ENCODE measurements at places on chromosomes 4 and X.

- DNase-seq, result no peak
Measured at GRCh38 chr4:169164669-169165415, 105.9 kb downstream of the SH3RF1 start.

DNA sequence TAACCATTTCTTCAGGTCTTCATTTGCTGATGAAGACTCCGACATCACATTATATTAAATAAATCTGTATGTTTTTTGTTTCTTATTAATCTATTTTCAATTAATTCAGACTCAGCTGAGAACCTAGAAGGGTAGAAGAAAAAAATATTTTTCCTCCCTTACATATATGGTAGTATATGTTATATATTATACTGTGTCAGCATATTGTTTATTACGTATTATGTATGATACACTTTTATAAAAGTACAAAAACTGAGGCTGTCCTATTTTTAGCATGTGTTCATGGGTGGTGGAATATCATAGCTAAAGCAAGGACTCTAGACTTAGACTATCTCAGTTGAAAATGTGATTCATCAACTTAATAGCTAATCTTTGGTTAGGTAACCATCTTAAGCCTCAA is 149.3 kb downstream of the CENPC start:
- DNase-seq, result no peak

GRCh38 chrX:11789809-11790208 is 31.8 kb downstream of the MSL3 start:
- DNase-seq, result no peak

DNA sequence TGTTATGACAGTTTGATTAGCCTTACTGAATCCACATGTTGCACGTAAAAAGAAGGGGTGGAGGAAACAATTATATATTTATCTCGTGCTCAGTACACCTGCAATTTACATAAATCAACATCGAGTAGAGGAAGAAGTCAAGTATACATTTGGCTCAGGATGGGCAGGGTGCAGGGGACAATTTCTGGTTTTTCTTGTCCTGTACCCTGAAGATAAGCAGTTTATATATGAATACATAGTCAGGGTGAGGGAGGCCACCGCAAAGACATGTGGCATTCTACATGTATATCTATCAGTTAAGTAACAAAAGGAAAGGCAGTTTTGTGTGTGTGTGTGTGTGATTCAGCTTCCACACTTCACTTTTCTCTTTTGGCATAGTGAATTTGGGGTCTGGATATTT is 11.1 kb upstream of the EREG start:
- DNase-seq, result no peak

- DNase-seq, result no peak
Measured at GRCh38 chr4:1574601-1575417, 109.3 kb downstream of the FAM53A start.

DNA sequence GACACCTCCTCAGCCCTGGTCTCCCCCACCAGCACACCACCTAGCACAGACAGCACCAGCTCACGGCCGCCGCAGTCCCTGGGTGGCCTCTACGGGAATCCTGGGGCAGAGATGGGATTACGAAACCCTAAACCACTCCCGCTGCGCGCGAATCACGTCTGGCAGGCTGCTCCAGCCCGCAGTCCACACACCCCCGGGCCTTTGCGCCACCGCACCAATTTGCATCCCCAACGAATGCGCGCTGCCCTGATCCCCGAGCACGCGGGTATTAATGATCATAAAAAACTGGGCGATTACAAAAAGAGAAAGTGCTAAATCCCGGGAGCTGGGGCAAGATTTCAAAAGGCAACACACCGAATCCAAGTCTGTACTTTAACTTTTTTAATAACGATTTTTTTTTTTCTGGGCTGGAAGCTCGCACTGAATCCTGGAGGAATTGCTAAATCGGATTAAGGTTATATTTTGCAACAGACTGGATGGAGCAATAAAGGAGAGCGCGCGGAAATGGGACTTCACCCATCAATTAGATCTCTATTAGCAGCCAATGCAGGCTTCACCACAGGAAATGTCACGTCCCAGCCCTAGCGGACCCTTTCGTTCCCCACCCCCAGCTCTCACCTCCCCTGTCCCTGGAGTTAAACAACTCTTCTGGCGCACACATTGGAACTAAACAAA is 69.8 kb upstream of the TMEM33 start:
- no peak for DNase-seq

DNA sequence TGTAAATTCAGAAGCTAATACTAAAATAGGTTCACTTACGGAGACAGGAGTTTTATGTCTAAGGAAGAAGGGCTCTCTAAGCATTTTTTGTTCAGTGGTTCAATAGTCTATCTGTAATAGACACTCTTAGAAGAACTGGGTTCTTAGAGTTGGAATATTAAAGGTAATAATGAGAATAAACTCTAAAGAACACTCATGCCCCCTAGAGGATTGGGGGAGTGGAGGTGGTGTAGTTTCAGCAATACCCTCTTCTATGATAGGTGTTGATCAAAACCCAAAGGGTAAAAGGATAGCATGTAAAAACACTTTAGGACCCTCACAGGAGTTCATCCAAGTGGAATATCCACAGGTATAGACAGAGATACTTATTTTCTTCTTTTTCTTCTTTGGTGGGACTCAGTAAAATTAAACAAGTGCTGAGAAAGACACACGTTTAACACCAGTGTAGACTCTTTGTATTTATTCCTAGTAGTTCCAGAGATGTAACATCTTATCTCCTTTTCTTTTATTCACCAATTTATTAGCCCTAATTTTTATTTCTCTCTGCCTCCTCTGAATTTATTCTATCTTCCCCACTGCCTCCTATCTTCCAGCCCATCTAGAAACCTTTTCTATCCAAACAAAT is 25.7 kb upstream of the MND1 start:
- no peak for DNase-seq

GRCh38 chrX:39816871-39817731 is 280.7 kb downstream of the BCOR start:
- DNase-seq, result no peak

GRCh38 chr4:69754926-69755580 is 5.4 kb downstream of the SULT1B1 start:
- no peak for DNase-seq

DNA sequence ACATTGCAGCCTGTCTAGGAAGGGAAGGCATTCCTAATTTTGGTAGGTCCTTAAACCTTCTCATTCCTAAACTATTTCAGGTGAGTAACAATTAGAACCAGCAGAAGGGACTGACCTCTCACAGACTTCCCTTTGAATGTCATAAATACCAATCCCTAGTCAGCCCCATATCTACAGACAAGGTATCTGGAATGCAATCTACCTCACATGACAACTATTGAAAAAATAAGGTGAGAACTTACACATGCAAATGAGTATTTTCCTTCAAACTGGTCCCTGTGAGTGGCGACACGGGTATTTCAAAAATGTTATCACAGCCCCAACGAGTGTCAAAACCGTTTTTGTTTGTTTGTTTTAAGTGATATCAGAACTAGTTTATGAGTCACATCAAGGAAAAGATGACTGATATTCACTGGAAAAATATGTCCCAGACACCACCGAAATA is 102.4 kb upstream of the VCX2 start:
- no peak for DNase-seq

- DNase-seq, result no peak
Measured at GRCh38 chr4:152926959-152927358, 9.2 kb upstream of the FHDC1 start.

DNA sequence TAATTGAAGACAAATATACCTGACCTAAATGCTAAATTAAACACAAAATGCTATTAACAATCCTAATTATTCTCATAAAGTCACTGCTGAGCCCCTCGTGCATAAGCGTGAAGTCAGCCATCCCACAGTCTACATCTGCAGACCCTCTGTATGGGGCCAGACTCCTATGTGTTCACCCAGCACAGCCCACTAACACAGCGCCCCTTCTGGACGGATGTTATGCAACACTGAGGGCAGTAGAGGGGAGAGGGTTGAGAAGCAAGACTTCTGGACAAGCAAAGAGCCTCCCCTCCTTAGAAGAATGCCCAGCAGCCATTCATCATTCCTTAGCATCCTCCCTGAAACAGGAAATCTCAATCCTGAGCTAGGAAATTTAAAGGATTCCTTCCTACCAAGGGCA is 7.9 kb downstream of the TRPC3 start:
- DNase-seq, result no peak

DNA sequence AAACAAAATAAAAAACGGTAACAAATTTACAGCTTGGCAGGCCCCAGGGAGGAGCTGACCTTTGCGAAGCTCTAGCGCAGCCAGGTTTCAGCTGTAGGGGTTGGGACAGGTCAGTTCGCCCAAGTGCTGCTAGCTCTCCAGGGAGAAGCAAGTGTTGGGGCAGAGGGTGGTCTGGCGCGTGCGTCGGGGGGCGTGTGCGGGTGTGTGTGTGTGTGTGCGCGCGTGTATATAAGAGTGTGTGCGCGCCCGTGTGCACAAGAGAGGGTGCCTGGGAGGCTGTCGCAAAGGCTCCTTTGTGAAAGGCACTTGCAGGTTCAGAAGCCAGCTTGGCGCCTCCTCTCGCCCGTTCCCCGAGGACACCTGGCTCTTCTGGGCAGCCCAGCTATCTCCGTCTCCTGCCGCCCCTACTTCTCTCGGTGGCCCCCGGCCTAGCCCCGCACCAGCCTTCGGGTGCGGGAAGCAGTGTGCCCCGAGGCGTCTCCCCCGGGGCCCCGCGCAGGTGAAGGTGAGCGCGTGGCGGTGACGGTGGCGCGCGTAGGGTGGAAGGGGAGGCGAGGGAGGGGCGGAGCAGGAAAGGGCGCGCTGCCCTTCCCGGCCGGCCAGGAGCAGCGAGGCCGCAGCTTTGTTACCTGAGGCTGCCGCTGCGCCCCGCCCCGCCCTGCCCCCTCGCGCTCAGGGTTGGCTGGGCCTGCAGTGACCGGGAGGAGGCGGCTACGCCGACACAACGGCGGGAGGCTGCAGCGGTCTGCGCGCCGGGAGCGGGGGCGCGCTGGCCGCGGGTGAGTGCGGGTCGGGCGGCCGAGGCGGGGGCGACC is at the start of gene FHDC1:
TSS of gene FHDC1 (plus strand) at position 693 of the 815 bp plus-strand sequence. CDS start 6,735 bp downstream, outside the sequence.
- no peak for DNase-seq

DNA sequence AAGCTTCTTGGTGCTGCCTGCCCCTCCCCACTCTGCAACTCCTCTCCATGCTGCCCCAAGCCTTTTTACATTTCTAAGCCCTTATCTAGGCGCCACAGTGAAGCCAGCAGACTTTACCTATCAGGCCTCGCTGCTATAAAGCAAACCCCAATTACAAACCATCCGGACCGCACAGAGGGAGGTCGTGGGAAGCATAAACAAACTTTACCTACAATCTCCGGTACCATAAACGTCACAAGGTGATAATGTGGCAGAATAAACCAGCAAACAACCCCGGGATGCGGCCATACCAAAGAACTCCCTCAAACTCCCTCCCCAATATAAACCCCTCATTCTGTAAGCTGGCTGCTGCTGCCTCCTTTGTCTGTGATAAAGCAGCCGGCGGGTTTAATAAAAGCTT is 54.0 kb upstream of the ZCCHC13 start:
- no peak for DNase-seq

GRCh38 chr4:26780539-26780938 is 80.1 kb upstream of the STIM2 start:
- no peak for DNase-seq

GRCh38 chrX:111349101-111349500 is 62.9 kb downstream of the DCX start:
- DNase-seq, result no peak

GRCh38 chr4:172750910-172751309 is 417.7 kb upstream of the GALNT7 start:
- DNase-seq, result no peak

DNA sequence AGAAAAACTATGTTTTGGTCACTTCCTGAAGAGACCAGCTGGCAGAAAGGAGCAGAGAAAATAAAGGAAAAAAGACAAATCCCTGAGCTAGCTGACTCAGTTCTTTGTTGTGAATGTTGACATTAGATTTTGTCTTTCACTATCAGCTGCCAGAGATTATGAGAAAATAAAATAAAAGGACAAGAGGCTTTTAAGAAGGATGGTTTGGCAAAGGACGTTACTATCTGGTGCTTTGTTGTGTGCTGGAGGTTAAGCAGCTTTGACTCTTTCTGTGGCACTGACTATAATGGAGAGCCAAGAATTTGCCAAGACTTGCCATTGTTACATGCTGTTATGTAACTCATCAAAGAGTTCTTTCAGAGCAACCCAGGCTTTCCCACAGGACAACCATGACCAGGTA is 12.1 kb downstream of the ASB5 start:
- DNase-seq, result no peak

GRCh38 chr4:122814426-122814825 is 12.2 kb upstream of the FGF2 start:
- no peak for DNase-seq

- no peak for DNase-seq
Measured at GRCh38 chr4:73019462-73020047, 50.0 kb downstream of the COX18 start.

GRCh38 chr4:53502094-53502493 is 89.2 kb downstream of the LNX1 start:
- DNase-seq, result no peak

DNA sequence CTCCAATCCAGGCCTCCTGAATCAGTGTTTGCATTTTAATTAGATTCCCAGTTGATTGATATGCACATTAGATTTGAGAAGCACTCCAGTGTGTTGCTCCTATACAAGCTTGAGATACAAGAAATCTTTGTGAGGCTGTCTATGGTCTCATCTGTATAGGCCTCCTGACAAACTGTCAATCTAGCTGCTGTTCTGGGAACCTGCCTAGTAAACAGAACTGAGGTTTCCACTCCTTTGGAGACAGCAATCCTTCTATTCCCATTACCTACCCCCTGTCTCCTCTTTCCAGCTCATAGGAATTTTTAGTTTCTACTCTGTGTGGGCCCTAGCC is 306.1 kb upstream of the EMCN start:
- no peak for DNase-seq

GRCh38 chrX:154717824-154718223 is 33.1 kb downstream of the GAB3 start:
- DNase-seq, result no peak

GRCh38 chrX:115949900-115950822 is 220.4 kb upstream of the AGTR2 start:
- peak; percentile 72 for DNase-seq

GRCh38 chr4:111639876-111640275 is 505.4 kb upstream of the FAM241A start:
- no peak for DNase-seq

- no peak for DNase-seq
Measured at GRCh38 chrX:31340587-31340986, 268.7 kb upstream of the FTHL17 start.

DNA sequence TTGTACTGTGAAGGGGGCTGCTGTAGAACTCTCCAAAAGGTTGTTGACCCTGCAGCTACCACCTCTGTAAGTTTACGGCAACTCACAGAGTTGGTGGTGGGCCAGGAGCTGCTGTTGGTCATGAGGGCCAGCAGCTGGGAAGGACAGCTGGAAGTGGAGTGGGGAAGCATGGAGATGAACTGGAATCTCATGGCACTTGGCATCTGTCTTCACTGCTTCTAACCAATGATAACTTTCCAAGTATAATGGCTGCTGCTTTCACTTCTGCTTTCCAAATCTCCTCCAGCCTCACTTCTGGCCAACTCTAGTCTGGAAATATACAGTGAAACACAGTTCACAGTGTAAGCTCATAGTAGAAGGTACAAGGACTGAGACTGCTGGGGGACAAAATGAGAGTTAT is 126.5 kb upstream of the INTU start:
- no peak for DNase-seq

Measured in anterior cingulate cortex (tissue), 58 donors.